ENCODE measurements at places on chromosomes 5 and 9. TPM values are rescaled to one million over a fixed set of nuclear protein-coding genes. Genes with fewer than 3 reads are reported as not detected.

DNLZ gene
- 31.3 TPM for total RNA-seq

TNC gene
- total RNA-seq: 2.3 TPM

CD14 gene
- total RNA-seq: 38.9 TPM

FBXL7 gene
- total RNA-seq: 24.3 TPM

AIF1L gene
- total RNA-seq: 93.8 TPM

CDH10 gene
- total RNA-seq: not detected

SMU1 gene
- total RNA-seq: 11.5 TPM

NTRK2 gene
- total RNA-seq: 3.9 TPM

BTNL9 gene
- 34.9 TPM for total RNA-seq

TJP2 gene
- total RNA-seq: 76.4 TPM

NUTM2F gene
- not detected for total RNA-seq

ACOT12 gene
- total RNA-seq: not detected

SYNPO gene
- 782 TPM for total RNA-seq

PCDHA3 gene
- 0.07 TPM for total RNA-seq

CNTNAP3B gene
- 13.6 TPM for total RNA-seq

MARCHF11 gene
- total RNA-seq: 2.3 TPM

TMEM245 gene
- total RNA-seq: 103 TPM

KCNMB1 gene
- total RNA-seq: 1.2 TPM

CAVIN4 gene
- 62.3 TPM for total RNA-seq

PFN3 gene
- not detected for total RNA-seq

NNT gene
- total RNA-seq: 350 TPM

LURAP1L gene
- total RNA-seq: 2.1 TPM

RGMB gene
- 42.2 TPM for total RNA-seq

CAMLG gene
- 15.0 TPM for total RNA-seq

ANKDD1B gene
- not detected for total RNA-seq

LCN9 gene
- not detected for total RNA-seq

WWC1 gene
- 6.1 TPM for total RNA-seq

MYOZ3 gene
- total RNA-seq: 1.8 TPM

PLPP7 gene
- 98.4 TPM for total RNA-seq

SPINK6 gene
- total RNA-seq: not detected

SLC27A6 gene
- total RNA-seq: 31.5 TPM

PSMB7 gene
- 153 TPM for total RNA-seq

OR13C5 gene
- not detected for total RNA-seq
